ENCODE measurements at places on chromosomes 2 and 18. TPM values are rescaled to one million over a fixed set of nuclear protein-coding genes. Genes with fewer than 3 reads are reported as not detected.

DNA sequence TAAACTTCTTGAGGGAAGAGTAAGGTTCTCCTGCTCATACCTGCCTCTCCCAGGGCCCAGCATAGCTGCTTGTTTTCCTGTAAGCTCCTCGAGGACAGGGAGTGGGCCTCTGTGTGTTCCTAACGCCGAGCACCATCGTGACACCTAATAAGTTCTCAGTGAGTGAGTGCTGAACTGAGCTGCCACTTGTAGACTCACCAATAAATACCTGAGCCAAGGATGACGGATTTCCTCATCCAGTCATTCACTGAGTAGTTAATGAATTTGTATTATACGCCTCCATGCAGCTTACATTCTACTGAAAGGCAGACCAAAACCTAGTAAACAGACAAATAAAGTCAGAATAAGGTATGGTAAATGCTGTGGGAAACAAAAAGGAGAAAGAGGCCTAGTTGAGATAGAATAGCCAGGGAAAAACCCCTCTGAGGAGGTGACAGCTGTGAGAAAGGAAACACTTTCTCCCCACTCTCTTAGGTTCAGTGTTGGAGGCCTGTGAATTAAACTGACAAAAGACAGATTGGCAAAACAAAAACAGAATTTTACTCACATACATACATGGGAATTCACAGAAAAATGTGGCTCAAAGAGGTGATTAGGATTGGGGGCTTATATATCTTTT lies 138.6 kb downstream of the B3GNT2 start:
- H3K4me3 ChIP-seq, result no peak overlapping the region
- H3K4me1 ChIP-seq, result no peaks in the 10 kb centered on the region
- H3K27ac ChIP-seq, result no peak overlapping the region
- no peaks in the 10 kb centered on the region for H3K36me3 ChIP-seq
- no peak for DNase-seq

IL37 gene
- total RNA-seq, result not detected

GRCh38 chr2:55888936-55889335 lies 34.6 kb downstream of the EFEMP1 start:
- no peak overlapping the region for H3K4me3 ChIP-seq
- no peaks in the 10 kb centered on the region for H3K27me3 ChIP-seq
- peak overlapping the region; percentile 54 for H3K27ac ChIP-seq
- H3K4me1 ChIP-seq, result peaks cover 22% of the 10 kb centered on the region
- DNase-seq, result peak; percentile 46

GRCh38 chr18:13378150-13378549 lies 159.6 kb downstream of the LDLRAD4 start:
- no peak overlapping the region for H3K4me3 ChIP-seq
- H3K27me3 ChIP-seq, result no peaks in the 10 kb centered on the region
- no peaks in the 10 kb centered on the region for H3K4me1 ChIP-seq
- no peak for DNase-seq
- H3K36me3 ChIP-seq, result no peaks in the 10 kb centered on the region

DNA sequence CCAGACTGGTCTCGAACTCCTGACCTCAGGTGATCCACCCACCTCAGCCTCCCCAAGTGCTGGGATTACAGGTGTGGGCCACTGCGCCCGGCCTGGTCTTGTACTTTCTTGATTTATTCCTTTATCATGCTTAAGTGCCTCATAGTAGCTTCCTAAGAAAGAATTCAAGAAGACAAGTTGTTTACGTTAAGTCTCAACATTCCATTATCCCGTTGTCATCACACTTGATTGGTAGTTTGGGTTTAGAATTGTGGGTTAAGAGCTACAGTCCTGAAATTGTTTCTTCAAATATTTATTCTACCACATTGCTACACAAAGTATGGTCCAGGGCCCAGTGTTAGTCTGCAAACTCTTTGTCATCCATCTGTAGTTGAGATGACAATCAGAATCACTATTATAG lies 194.0 kb downstream of the VWC2L start:
- H3K27ac ChIP-seq, result no peak overlapping the region
- H3K27me3 ChIP-seq, result no peaks in the 10 kb centered on the region
- H3K4me1 ChIP-seq, result peaks cover 6% of the 10 kb centered on the region
- no peak overlapping the region for H3K4me3 ChIP-seq

GRCh38 chr2:232492236-232492848 lies 4.7 kb upstream of the ECEL1 start:
- H3K27ac ChIP-seq, result no peak overlapping the region
- H3K27me3 ChIP-seq, result peaks cover 56% of the 10 kb centered on the region
- no peak overlapping the region for H3K4me3 ChIP-seq
- H3K36me3 ChIP-seq, result no peaks in the 10 kb centered on the region
- no peaks in the 10 kb centered on the region for H3K4me1 ChIP-seq
- DNase-seq, result no peak

DNA sequence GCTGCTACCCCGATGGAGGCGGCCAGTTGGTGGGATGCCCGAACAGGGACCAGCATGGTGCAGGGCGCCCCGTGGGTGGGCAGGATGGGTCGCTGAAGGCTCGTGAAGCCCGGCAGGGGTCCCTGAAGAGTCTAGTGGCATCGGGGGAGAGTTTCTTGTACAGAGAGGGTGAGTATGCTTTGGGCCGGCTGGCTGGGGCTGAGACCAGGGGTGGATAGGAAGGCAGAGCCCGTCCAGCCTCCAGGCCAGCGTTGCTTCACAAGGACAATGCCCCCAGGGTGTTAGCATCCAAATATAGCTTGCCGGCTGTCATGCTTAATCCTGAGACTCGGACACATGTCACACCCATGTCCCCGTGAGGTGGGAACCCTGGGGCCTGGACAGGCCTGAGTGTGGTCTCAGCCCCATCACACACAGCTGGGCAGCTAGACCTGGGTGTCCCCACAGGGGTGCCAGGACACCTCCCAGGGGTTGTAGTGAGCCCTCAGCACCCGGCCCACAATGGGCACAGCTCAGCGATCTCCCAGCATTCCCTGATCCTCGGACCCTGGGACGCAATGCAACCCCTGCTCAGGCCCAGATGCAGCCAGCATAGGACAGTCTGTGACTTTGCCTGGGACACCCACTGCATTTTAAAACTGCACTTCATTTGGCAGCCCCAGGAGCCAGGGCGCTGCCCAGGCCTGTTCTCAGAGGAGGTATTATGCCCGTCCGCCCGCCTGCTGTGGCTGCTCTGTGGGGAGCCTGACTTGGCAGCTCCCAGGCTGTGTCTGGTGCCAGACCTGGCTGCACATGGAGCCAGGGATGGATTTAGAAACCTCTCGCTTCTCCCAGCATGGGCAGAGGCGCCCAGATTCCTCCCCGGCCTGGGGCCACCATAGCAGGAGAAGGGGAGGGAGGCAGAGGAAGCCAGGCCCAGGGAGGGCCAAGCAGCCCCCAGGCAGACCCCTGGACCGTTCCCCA lies 36.4 kb downstream of the RAMP1 start:
- H3K4me1 ChIP-seq, result peaks cover 16% of the 10 kb centered on the region
- DNase-seq, result no peak
- H3K4me3 ChIP-seq, result no peak overlapping the region
- no peak overlapping the region for H3K27ac ChIP-seq
- H3K27me3 ChIP-seq, result no peaks in the 10 kb centered on the region

Measured in IMR-90 (cell line).